ENCODE measurements at places on chromosomes 4 and X. TPM values are rescaled to one million over a fixed set of nuclear protein-coding genes. Genes with fewer than 3 reads are reported as not detected.

- DNase-seq = no peak
Observed at GRCh38 chrX:56099271-56099670, 132.9 kb upstream of the KLF8 start.

- no peak for DNase-seq
Observed at GRCh38 chrX:149515954-149516602, 11.0 kb upstream of the IDS start.

DNA sequence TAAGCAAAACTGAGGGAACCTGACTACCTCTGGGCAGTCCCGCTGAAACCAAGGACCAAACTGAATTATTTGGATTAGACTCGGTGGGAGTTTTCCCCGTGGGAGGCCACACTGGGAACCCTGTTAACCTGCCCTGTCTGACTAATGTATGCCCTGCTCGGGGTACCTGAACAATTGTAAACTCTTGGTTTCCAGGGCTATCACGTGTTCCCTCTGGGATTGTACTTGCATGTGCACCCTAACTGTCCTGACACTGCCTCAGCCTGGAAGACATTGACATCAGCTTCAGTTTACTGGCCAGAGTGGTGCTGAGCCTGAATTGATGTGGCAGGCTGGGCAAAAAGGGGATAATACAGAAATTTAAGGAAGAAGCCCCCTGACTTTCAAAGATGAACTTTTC, 20.1 kb upstream of the ZNF41 start:
- no peak for DNase-seq

GRCh38 chrX:53479301-53479700, 45.1 kb upstream of the HSD17B10 start:
- no peak for DNase-seq

DNA sequence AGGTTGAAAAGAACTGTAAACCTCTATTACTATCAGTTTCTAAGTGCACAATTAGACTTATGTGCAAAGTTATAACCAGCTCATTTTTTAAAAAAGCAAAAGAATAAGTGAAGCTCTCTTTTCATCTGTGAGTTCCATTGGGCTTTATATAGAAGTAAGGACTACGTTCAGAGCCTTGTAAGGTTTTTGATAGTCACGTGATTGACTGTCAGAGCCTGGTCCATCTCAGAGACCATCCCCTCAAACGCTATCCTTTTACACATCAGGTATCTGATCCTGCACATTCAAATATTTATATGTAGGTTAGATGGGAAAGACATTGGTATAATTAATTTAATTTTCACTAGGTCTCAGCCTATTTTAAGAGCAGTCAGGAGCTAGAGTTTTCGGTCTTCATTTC, 279.3 kb downstream of the INPP4B start:
- no peak for DNase-seq

- peak; percentile 40 for DNase-seq
Observed at GRCh38 chrX:135707880-135708279, 5.6 kb upstream of the CT45A1 start.

- DNase-seq = no peak
Observed at GRCh38 chrX:7378406-7378805, 230.5 kb upstream of the PUDP start.

DNA sequence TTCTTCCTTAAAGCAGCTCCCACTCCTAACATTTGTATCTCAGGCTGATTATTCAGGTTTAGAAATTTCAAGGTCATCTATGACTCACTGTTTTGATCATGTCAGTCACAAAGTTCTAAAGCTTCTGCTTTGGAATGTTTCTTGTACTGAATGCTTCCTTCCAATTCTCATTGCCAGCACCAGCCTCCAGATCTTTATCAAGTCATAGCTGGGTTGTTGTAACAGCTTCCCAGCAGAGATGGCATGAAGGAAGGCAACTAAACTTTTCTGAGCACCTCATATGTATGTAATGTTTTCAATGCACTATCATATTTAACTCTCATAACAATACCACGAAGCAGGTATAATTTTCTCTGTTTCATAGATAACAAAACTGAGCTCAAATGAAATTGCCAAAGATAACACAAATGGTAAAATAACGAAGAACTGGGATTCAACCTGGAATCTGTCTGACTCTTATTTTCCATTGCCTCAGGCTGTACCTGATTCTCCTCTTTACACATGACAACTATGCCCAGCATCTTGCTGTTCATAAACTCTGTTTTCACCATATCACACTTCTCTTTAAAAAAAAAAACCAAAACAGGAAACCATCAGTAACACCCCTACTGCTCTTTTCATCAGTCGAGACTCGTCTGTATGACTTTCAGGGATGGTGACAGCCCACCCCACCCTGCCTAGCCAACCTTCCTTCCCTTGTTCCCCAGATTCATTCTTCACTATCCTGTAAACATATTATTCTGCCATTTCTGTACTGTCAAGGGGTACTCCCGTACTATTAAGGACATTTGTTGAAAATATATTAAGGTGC, 13.4 kb downstream of the TRPC3 start:
- no peak for DNase-seq

- DNase-seq = no peak
Observed at GRCh38 chrX:147322496-147322895, 508.0 kb upstream of the CXorf51A start.

DNA sequence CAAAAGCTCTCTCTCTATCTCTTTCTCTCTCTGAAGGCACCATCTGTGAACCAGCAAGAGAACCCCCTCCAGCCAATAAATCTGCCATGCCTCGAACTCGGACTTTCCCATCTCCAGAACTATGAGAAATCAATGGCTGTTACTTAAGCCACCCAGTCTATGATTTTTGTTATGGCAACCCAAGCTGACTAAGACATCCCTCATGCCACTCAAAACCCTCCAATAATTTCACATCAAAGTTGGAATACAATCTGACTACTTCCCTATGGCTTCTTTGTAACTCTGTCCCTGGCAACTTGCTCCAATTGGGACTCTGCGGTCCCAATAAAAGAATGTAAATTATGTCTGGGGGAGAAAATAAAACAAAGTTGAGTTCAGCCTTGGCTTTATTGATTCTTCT, 265.7 kb downstream of the SHOX start:
- DNase-seq = no peak

DNA sequence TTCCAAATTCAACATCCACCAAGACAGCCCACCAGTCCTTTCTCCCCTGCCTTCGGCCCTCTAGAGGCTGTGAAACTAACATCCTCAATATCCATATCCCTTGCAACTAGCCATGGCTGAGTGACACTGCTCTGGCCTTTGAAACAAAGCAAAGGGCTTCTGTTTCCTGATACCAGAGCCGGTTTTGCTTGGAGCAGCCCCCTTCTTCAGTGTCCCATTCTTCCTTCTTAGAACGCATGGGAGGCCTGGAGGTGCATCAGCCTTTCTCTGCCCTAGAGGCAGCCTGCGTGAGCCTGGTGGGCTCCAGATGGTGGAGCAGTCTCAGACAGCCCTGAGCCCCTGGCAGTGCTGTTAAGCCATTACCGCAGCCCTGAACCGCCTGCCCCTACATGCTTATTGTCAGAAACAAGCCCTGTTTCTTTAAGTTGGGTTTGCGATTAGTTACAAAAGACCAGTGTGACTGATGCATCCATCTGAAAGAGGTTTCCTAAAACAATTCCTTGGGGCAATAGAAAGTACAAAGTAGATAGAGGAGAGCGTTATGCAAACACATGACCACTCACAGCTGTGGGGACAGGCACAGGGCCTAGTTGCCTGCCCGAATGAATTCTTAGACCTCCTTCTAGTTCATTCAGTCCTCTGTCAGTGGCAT, 74.1 kb downstream of the EVC start:
- no peak for DNase-seq

DNA sequence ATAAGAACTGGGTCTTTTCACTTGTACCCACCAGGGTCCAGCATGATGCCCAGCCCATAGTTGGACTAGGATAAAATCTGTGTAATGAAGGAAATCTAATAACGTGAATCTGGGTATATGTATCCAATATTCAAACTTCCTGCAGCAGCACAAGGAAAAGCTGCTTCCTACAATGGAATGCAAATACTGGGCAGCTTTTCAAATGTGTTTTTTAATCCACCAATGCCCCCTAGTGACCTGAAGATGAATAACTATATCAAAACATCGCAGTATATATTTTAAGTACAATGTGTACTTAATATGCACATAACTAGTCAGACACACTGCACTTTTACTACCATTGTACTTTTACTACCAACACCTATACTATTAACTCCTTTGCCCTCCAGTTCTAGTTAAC, 5.3 kb downstream of the APOO start:
- no peak for DNase-seq

- no peak for DNase-seq
Observed at GRCh38 chr4:83112231-83112630, 2.3 kb downstream of the PLAC8 start.

DNA sequence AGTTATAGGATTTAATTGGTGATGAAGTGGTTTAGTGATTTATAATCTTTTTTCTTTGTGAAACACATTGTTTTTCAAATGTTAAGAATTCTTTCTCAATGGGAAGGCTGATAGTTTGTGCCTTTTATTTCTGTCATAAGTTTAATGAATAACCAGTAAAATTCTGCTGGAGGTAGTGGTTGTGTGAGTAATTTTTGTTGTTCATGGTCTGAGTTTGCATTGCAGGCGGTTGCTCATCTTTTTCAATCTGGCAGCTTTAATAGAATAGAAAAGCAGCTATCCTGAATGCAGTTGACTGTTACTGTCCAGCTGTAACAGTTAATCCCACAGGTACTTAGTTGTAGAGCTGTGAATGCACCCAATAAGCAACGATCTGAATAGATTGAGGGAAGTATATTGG, 215.6 kb upstream of the AFF2 start:
- DNase-seq = no peak

DNA sequence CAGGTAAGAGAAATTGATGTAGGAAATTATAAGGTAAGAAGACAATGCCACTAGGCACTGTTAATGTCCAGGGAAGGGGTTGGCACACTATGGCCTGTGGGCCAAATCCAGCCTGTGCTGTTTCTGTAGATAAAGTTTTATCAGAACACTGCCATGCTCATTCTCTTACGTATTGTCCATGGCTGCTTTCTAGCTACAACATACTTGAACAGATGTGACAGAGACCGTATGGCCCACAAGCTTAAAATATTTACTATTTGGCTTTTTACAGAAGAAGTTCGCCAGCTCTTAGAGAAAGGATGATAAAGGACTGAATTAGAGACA, 168.0 kb downstream of the CDS1 start:
- DNase-seq = no peak

DNA sequence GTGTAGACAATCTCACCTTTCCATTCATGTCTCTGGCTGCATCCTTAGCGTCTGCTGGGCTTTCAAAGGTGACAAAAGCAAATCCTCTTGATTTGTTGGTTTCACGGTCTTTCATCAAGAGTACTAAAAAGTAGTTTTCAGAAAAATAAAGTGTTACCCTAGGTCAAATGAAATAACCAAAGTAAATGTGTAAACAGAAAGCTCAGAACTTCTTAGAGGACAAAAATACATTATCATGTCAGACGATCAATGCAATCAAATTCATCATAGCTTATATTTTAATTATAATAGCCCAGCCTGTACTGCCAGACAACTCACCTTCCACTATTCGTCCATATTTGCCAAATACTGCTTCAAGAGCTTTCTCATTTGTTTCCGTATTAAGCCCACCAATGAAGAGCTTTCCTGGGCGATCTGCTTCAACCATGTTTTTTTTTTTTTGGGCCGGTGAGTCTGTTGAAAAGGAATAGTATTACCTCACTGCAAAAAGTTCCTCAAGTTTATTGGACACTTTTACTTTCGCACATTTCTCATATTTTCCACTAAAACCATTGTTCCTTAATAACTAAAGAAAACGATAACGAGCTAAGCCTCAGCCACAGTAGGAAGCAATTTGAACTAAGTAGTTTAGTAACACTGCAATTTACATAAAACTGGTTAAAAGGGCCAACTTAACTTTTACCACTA, 1.4 kb downstream of the RBMX start:
- DNase-seq = no peak

GRCh38 chr4:98092833-98093439, 50.3 kb downstream of the STPG2 start:
- DNase-seq = no peak

- DNase-seq = no peak
Observed at GRCh38 chrX:9857575-9858474, 71.6 kb downstream of the SHROOM2 start.

DNA sequence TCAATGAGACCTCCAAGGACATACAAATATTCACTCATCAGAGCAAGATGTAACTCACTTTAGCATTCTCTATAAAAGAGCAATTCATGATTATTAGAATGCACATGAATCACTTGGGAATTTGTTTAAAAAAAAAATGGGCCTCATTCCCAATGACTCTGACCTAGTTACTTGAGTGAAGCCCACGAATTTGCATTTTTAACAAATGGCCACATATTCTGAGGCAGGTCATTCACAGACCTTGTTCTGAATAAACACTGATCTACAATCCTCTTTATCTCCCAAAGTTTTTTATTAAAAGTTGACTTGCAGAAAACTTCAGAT, 255.1 kb upstream of the VEGFC start:
- DNase-seq = no peak

DNA sequence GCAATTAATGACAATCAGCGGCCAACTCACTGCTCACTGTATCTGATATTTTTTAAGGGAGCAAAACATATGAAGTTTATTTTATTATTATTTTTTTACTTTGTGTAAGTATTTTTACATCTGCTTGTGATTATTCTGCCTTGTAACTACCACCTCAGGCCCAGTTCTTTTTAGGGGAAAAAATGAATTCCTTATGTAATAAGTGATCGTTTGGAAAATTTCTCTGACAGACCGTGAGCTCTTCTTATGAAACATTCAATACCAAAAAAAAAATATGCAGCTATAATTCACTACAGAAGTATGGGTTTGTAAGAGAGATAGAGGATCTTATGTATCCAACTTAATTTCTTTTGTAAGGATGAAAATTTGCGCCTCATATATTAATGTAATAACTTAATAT, 33.5 kb upstream of the STOX2 start:
- DNase-seq = no peak

The STATH gene
- total RNA-seq = not detected

The NXF2B gene
- total RNA-seq = not detected

The SMIM31 gene
- total RNA-seq = not detected

The PRIMPOL gene
- total RNA-seq = 22.5 TPM

The FRYL gene
- total RNA-seq = 95.9 TPM

The P2RY8 gene
- 92.4 TPM for total RNA-seq

The EPGN gene
- not detected for total RNA-seq

The MGARP gene
- total RNA-seq = not detected
